EH (cell line): ENCODE measurements at places on chromosomes 11 and 22.

DNA sequence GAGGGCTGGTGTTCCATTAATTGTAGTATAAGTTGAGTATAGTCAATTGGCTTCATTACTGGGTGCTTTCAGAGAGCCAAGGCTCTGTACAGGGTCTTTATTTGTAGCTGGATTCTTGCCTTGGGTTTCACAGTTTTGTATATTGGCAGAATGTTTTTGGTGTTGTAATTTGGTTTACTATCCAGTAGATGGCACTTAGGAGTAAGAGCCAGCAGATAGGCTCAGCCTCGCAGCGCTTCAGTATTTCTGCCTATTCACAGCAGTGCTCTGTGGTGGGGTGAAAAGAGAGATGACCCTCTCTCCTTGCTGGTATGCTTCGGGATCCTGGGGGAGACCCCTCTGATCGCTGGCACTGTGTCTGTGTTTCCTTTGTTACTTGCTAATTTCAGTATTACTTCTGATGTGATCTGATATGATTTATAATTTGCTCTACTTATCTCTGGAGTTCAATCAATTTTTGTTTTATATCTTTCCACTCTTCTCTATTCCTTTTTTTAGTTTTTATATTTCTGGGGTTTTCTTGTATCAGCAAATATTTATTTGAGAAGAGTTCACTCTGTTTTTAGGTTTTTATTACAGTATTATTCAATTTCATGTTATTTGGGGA is 52.2 kb downstream of the ANO5 start:
- DNase-seq: peak; percentile 39

GRCh38 chr22:45268958-45269844 is 15.5 kb upstream of the UPK3A start:
- DNase-seq: peak; percentile 69

- peak; percentile 51 for DNase-seq
Observed at GRCh38 chr11:132595711-132596134, 936.6 kb downstream of the OPCML start.

DNA sequence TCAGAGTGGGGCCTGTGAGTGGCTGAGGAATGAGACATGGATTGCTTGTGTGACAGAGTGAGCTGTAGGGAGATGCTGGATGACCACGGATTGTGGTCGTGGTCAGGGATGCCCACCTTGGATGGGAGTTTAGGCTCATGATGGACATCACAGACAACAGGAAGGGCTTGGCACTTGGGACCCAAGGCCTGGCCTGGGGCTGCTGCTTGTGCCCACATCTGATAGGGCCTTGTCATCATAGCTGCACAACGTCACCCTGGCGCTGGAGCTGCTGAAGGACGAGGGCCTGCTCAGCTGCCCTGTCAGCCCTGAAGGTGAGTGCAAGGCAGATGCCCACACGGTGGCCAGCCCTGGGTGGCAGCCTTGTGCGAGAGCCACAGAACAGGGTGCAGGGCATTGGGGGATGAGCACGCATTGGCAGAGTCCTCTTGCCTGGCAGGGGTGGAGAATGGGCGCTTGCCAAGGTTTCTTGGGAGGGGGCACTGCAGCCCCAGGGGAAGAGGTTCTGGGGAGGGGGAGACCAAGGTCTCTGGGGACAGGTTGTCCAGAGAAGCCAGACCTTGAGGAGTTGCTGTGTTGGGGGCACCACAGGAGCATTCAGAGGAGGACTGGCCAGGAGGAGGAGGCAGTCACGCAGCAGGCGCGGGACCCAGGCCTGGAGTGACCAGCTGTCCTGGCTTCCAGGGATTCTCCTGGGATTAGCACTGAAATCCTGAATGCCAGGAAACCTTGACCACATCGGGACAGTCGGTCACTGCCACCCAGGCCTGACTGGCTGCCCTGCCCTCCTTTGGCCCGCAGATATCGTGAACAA is 25.0 kb downstream of the PARVG start:
- DNase-seq: no peak

DNA sequence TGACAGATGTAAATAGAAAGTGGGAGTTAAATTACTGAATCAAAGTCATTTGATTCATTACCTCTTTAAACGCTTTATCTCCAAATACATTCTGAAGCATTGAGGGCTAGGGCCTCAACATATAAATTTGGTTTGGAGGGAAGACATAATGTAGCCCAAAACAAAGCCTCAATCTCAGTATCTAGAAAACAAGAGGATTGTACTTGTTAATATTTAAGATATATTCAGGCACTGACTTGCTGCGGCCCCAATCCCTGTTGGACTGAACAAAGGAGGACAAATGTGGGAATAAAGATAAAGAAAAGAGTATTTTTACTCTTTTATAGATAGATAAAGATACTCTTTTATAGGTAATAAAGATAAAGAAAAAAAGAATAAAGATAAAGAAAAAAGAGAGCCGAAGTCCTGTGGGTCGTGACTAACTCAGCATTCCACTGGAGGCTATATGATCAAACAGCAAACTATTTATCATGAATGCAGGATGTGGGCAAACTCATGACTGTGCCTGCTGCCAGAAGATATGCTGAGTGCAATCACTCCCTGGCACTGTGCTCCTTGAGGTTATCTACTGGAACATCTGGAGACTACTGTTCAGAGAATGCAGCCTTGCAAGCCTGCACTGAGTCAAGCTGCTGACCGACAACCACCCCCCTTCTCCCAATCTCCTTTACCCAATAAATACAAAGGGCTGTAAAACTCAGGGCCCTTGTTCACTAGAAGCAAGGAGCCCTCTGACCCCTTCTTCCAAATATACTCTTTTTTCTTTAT is 6.9 kb downstream of the OR10V1 start:
- DNase-seq: peak; percentile 95
